Stimulated activated CD4-positive, alpha-beta T cell treated with anti-CD3 and anti-CD28 coated beads, Interleukin-1b, Interleukin-23, amount 100 ng/mL, for 1 hour (primary cell): ENCODE measurements at places on chromosomes 2 and 18.

DNA sequence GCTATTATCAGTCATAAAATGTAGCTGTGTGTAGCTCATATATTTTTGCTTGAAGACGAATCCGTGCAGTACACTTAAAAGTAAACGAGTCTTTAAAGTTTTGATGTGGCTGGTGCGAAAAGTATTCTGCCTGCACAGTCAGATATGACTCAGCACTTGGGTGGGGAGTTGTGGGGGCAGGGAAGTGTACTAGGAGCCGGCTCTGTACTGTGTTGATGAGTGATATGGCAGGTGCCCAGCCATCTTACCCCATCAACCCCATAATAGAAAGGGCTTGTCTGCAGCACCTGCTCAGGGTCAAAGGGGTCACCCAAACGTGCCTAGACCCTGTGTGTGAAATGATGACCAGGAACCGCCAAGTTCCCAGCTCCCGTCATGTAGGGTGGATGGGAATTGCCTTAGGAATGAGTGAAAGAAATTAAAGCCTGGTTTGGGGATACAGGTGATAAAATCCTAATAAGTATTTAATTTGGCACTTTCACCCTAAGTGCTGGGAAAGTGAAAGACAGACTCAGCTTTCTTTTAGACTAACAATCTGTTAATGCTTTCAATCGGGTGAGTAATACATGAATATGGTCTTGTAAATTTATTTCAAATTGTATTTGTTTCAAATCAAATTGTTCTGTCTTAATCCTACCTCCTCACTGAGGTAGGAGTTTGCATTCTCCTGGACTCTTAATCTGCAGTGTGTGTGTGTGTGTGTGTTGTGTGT lies 48.0 kb downstream of the BCL2L11 start:
- DNase-seq, result peak; percentile 57

DNA sequence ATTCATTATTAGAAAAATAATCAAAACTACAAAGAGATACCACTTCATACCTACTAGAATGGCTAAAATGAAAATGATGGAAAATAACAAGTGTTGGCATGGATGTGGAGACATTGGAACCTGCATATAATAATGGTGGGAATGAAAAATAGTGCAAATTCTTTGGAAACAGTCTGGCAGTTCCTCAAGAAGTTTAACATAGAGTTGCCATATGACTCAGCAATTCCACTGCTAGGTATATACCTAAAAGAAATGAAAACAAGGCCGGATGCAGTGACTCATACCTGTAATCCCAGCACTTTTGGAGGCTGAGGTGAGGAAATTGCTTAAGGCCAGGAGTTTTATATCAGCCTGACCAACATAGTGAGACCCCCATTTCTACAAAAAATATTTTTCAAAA lies 41.6 kb upstream of the ACYP2 start:
- no peak for DNase-seq

DNA sequence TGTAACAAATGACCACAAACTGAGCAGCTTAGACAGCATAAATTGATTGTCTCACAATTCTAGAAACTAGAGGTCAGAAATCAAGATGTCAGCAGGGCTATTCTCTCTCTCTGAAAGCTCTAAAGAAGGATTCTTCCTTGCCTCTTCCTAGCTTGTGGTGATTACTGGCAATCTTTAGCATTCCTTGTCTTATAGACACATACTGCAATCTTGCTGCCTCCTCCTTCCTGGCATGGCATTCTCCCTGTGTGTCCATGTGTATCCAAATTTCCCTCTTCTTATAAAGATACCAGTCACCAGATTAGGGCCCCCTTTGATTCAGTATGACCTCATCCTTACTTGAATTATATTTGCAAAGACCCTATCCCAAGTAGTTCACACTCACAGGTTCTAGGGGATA lies 2.3 kb downstream of the ASB3 start:
- DNase-seq, result no peak

GRCh38 chr18:41765460-41765859 lies 189.6 kb upstream of the PIK3C3 start:
- DNase-seq, result no peak

DNA sequence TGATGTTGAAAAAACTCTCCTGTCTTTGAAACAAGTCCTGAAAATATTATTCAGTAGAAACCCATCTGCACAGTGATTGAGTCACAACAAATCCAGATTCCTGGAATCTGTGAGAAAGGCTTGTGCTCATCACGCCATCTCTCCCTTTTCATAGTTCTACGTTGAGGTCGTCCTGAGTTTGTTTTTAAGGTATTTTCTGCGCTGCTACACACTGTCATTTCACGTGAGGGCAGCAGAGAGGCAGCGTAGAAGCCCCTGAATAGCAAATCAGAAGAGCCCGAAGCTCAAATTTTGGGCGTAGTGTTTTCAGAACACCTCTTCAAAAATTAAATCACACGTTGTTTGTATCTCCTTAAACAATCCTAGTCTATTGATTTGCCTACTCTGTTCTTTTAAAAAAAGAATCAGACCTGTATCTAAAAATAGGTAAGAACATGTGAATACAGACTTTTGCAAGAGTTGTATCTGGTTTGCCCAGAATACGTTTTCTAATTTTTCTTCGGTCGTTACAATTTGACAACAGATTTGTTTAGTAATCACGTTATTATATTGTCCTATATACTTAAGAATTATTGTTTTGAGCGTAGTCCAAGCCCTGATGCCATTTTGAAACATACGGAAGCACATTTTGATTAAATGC lies 61.6 kb upstream of the SLC38A11 start:
- DNase-seq, result no peak

DNA sequence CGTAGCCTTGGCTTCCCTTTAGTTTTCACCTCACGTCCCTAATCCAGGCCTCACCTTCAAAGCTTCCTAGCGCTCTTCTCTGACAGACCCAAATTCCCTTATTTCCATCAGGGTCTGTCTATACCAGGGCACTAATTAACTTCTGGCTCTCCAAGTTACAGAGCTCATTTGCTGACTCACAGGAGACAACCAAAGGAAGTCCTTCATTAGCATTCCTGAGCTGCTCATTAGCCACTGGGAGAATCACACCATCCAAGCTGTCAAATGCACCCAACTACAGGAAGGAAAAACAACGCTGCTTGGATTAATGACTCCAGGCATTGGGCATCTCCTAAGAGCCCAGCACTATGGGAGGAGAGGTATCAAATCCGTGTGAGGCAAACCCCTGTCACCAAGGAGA lies 109.8 kb upstream of the ALK start:
- DNase-seq, result no peak

GRCh38 chr2:216562696-216563435 lies 64.2 kb downstream of the RPL37A start:
- DNase-seq, result no peak

DNA sequence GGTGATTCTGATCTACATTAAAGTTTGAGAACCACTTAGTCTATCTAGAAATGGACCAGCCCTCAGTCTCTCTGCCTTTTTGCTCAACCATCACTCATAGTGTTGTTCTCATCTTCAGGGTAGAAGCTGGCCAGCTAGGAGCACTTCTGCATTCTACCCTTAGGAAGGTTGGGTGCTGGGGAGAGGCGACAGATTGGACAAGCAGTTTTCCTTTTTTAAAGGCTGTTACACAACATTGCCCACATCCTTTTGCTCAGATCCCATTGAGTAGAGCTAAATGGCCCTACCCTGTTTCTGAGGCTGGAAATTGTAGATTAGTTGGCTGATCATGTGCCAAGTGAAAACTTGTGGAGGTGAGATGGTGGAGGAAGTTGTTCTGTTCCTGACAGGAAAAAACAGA lies 35.6 kb downstream of the OSBPL6 start:
- DNase-seq, result no peak

- DNase-seq, result no peak
These were observed 354.6 kb downstream of the NCKAP5 start for GRCh38 chr2:133213651-133214050.

DNA sequence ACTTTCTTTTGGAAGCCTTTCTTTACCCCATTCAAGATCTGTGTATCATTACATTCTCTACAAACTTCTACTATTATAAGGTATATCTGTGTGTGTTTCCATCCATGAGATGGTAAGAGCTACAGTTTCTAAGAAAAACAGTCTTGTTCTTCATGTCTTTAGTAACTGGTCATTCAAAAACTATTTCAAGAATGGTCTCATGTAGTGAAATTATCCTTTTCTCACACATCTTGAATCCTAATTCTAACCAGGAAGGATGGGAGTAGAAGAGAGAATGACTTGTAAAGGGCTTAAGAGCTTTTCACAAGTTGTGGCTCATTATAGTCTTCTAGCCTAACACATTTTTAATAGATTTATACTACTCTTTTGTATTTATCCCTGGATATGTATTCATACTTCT lies 47.3 kb downstream of the ROCK1 start:
- no peak for DNase-seq

GRCh38 chr2:237449193-237449881 lies 35.4 kb upstream of the COL6A3 start:
- DNase-seq, result no peak

GRCh38 chr18:69365658-69366057 lies 35.0 kb upstream of the DOK6 start:
- no peak for DNase-seq

DNA sequence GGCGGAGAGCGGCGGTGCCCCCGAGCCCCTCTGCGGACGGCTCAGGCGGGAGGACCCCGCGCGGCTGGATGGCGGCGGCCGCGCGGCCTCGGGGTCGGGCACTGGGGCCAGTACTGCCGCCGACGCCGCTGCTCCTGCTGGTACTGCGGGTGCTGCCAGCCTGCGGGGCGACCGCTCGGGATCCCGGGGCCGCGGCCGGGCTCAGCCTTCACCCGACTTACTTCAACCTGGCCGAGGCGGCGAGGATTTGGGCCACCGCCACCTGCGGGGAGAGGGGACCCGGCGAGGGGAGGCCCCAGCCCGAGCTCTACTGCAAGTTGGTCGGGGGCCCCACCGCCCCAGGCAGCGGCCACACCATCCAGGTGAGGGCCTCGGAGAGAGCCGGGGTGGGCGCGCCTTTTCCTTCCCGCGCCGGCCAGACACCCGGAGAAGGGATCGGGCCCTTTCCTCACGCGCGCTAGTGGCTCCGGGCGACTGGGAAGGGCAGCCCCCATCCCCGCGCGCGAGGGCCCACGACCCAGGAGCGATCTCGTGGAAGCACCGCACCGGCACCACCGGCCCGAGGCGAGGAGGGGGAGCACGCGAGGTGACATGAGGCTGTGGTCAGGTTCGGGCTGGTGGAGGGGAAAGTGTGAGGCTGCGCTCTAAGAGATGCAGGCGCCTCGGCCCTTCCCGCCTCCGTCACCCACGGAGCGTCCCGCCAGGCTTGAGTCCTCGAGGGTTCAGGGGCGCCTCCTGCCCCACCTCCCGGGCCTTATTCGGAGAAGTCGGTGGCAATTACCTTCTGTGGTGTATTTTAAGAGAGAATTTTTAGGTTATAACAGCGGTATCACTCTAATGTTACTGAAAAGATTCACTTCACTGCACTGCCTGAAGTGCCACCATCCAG lies 607 bp downstream of the LAMA3 start:
- no peak for DNase-seq

DNA sequence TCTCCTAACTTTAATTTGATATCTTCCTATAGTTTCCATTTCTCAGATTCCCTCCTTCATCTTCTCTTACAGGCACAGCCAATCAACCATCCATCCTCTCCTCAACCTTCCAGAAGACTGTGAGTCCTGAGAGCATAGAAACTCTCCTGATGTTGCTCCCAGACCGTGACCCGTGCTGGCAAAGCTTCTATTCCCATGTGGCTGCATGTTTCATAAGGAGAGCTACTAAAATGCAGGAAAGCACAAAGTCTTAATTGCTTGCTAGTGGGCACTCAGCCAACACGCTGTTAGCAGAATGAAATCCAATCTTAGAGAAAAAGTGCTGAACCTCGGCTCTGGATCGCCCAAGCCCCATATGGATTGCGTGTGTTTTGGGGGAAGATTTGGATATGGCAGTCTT lies 1244.7 kb upstream of the ZEB2 start:
- DNase-seq, result no peak

DNA sequence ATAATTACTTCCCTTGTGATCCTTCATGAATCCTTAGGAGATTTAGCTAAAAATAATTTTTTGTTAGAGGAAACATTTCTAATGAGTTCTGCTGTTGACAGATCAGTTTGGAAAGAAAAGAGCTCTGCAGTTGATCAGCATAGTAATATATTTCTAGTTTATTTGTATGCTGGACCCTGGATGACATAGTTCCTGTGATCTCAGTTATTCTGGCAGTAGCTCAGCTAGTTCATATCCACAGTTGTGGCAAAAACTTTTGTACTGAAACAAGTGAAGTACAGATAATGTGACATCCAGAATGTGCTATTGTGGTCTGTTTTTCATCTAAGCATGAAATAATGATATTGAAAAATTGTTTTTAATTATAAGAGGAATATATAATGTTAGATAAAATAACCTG lies 33.7 kb downstream of the ABI2 start:
- no peak for DNase-seq

- no peak for DNase-seq
These were observed 66.1 kb upstream of the CDCA7 start for GRCh38 chr2:173288561-173288960.

DNA sequence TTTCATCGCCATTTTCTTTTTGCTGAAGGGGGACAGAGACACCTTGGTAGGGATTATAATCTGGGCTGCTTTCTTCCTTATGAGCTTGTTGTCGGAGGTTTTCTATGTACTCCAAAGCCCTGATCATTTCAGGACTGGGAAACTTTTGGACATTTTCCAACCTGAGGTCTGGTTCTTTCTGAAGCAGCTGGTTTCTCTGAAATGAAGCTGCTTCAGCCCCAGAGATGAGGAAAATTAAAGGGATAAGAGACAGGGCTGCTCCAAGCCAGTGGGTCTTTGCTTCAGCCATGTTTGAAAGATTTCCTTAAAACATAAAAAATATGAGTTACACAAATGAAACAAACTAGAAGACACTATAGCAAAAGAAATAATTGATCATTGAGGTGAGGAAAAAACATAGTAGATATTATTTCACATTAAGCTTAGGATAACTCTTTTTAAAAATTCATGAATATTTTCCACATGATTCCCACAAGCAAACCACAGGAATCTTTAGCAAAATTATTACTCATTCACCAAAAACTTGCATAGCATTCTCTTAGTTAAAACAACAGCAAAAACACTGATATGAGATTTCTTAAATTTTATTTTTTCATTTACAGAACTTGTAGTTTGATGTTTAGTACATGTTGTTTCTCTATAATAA lies 3.0 kb downstream of the SCG2 start:
- no peak for DNase-seq

DNA sequence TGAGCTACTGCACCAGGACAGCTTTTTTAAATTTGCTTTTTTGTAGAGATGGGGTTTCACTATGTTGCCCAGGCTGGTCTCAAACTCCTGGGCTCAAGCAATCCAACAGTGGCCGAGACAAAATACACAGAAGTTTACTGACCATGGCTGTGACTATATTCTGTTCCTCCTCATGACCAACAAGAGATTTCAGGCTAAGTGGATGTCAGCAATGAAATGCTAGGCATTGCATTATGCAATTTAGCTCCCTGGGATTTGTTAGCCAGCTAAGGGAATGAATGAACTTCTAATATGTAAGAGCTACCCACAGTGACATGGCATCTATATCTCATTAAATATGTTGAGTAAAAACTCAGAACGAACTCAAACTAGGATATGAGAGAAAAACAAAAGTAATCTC lies 81.9 kb upstream of the MBOAT2 start:
- DNase-seq, result no peak

- no peak for DNase-seq
These were observed 6.8 kb upstream of the DNAJB2 start for GRCh38 chr2:219272356-219272755.

GRCh38 chr2:97761192-97761591 lies 47.8 kb downstream of the ZAP70 start:
- DNase-seq, result no peak
